Articular chondrocyte of knee joint (primary cell): ENCODE measurements at places on chromosomes 2 and 18. TPM values are rescaled to one million over a fixed set of nuclear protein-coding genes. Genes with fewer than 3 reads are reported as not detected.

Gene RAB6D
- total RNA-seq, result under 0.01 and 0.11 TPM in 2 replicates

Gene CCDC68
- 0.91 and 1.3 TPM in 2 replicates for total RNA-seq

Gene SEMA4C
- 17.2 and 20.4 TPM in 2 replicates for total RNA-seq

Gene SERPINB13
- not detected in 2 replicates for total RNA-seq

Gene BOLL
- not detected in 2 replicates for total RNA-seq

Gene CDK5R2
- total RNA-seq, result not detected in 2 replicates

Gene SPDYA
- total RNA-seq, result 0.86 and 1.3 TPM in 2 replicates

Gene ASPRV1
- 0.54 and 0.78 TPM in 2 replicates for total RNA-seq

Gene TSPYL6
- total RNA-seq, result under 0.01 TPM in 1 of 2 replicates, not detected in the other

Gene FAM110C
- 0.11 TPM in 1 of 2 replicates, not detected in the other for total RNA-seq

Gene GFPT1
- total RNA-seq, result 55.6 and 66.6 TPM in 2 replicates

Gene NMUR1
- under 0.01 and 0.26 TPM in 2 replicates for total RNA-seq

Gene HOXD4
- total RNA-seq, result 1.6 and 3.1 TPM in 2 replicates

Gene DSC2
- 0.97 and 1.3 TPM in 2 replicates for total RNA-seq

Gene CCDC102B
- total RNA-seq, result 1.3 and 1.6 TPM in 2 replicates

Gene SLC23A3
- 1.8 and 2.2 TPM in 2 replicates for total RNA-seq

Gene PASK
- total RNA-seq, result 1.8 and 3.7 TPM in 2 replicates

Gene DARS1
- total RNA-seq, result 131 and 132 TPM in 2 replicates

Gene IL1RL1
- 0.39 and 0.65 TPM in 2 replicates for total RNA-seq

Gene RABL2A
- total RNA-seq, result 8.1 and 12.9 TPM in 2 replicates

Gene HOXD9
- total RNA-seq, result 2.9 and 4.3 TPM in 2 replicates

Gene ERFE
- total RNA-seq, result 3.3 and 3.7 TPM in 2 replicates

Gene SIX3
- total RNA-seq, result not detected in 2 replicates

Gene CRACDL
- under 0.01 and 0.11 TPM in 2 replicates for total RNA-seq

Gene CROCC2
- total RNA-seq, result under 0.01 TPM in 2 replicates

Gene IER3IP1
- total RNA-seq, result 21.0 and 28.1 TPM in 2 replicates

Gene PCBP1
- 48.6 and 61.2 TPM in 2 replicates for total RNA-seq

Gene LYG1
- 0.13 and 0.32 TPM in 2 replicates for total RNA-seq

Gene DAPL1
- total RNA-seq, result 0.22 TPM in 1 of 2 replicates, not detected in the other

Gene ANKRD12
- 44.8 and 56.9 TPM in 2 replicates for total RNA-seq

Gene DCC
- 0.13 TPM in 1 of 2 replicates, not detected in the other for total RNA-seq

Gene NT5C1B
- total RNA-seq, result not detected in 2 replicates

Gene MBOAT2
- 50.7 and 52.2 TPM in 2 replicates for total RNA-seq

Gene EGR4
- not detected in 2 replicates for total RNA-seq

Gene FSHR
- total RNA-seq, result 0.11 and 0.39 TPM in 2 replicates

Gene SPEG
- total RNA-seq, result 18.6 and 28.7 TPM in 2 replicates

Gene DNER
- total RNA-seq, result 0.78 and 1.7 TPM in 2 replicates

Gene KIAA2012
- under 0.01 TPM in 1 of 2 replicates, not detected in the other for total RNA-seq

Gene TAF4B
- 4.6 and 5.0 TPM in 2 replicates for total RNA-seq

Gene EVX2
- not detected in 2 replicates for total RNA-seq

Gene TEX44
- not detected in 2 replicates for total RNA-seq

Gene GAL3ST2
- 0.26 TPM in 1 of 2 replicates, not detected in the other for total RNA-seq

Gene TMEM37
- 0.26 and 0.76 TPM in 2 replicates for total RNA-seq

Gene L3MBTL4
- total RNA-seq, result 1.7 and 2.9 TPM in 2 replicates

Gene C2orf80
- not detected in 2 replicates for total RNA-seq

Gene IGFBP2
- total RNA-seq, result 13.5 and 13.6 TPM in 2 replicates

Gene SEPTIN10
- 183 and 206 TPM in 2 replicates for total RNA-seq

Gene C2orf15
- 0.11 and 0.13 TPM in 2 replicates for total RNA-seq

Gene METAP1D
- total RNA-seq, result 11.5 and 12.8 TPM in 2 replicates

Gene OTX1
- not detected in 2 replicates for total RNA-seq

Gene SGPP2
- not detected in 2 replicates for total RNA-seq

Gene SCYGR4
- total RNA-seq, result 0.11 TPM in 1 of 2 replicates, not detected in the other
